GM23248 (cell line): ENCODE measurements at places on chromosomes 6 and 20. TPM values are rescaled to one million over a fixed set of nuclear protein-coding genes. Genes with fewer than 3 reads are reported as not detected.

- peak; percentile 100 for DNase-seq
Measured at GRCh38 chr6:169070506-169071176, 183.0 kb downstream of the THBS2 start.

MAP1LC3A gene
- total RNA-seq: 69.8 and 80.3 TPM in 2 replicates

DNA sequence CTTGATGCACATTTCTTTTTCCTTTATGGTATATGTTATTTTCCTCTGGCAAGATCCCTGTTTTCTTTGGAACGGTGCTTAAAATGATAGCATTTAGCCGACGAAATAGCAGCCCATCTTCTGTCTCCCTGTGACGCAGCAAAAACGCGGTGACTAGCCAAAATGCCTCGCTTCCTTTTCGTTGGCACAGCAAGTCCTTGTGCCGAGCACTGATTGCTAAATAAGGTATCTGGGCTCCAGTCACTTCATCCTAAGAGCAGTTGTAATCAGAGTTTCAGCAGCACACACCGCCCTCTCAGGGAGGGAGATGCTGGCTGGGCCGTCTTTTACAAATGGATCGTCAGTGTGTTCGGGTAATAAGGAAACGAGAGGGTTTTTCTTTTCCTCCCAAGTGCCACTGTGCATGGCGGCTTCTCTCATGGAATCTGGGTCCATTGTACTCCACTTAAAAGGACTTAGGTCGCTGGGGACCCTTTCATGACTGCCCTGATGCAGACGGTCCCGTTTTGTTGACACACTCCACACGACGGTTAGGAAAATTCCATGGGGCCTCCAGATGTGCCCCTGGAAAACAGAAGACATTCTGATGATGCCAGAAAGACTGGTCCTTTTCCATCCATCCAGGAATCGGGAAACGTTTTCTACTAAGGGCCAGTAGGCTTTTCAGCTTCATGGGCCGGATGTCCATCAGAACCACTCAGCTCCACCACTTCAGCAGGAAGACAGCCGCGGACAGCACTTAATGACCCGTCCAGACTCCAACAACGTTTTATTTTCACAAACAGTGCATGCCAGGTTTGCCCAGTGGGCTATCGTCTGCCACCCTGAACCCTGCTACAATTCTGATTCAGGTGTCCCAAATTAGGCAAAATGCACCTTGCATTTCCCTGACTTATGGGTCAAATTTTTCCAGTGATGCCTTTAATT lies 185.5 kb downstream of the CDH4 start:
- DNase-seq: peak; percentile 12

DNAH8 gene
- not detected in 2 replicates for total RNA-seq

DNA sequence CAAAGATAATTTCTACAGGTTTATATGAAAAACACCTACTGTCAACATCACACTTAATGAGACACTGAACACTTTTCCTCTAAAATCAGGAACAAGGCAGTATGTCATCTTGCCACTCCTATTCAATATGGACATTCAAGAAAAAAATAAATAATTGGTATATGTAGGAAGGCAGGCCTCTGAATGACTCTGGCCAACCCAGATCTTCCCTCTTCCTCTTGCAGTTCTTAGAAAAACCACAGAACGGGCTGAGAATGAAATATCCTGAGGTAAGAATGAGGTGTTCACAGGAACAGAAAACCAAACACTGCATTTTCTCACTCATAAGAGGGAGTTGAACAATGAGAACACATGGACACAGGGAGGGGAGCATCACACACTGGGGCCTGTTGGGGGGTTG lies 1207.2 kb upstream of the CITED2 start:
- DNase-seq: no peak

DOK5 gene
- total RNA-seq: 10.8 and 11.8 TPM in 2 replicates
